ENCODE measurements at places on chromosomes 16 and 17.

- H3K36me3 ChIP-seq: no peaks in the 10 kb centered on the region
- DNase-seq: no peak
- H3K27ac ChIP-seq: no peak overlapping the region
- H3K4me3 ChIP-seq: no peak overlapping the region
- no peaks in the 10 kb centered on the region for H3K27me3 ChIP-seq
Observed at GRCh38 chr16:63695347-63695746, 1426.5 kb downstream of the CDH11 start.

DNA sequence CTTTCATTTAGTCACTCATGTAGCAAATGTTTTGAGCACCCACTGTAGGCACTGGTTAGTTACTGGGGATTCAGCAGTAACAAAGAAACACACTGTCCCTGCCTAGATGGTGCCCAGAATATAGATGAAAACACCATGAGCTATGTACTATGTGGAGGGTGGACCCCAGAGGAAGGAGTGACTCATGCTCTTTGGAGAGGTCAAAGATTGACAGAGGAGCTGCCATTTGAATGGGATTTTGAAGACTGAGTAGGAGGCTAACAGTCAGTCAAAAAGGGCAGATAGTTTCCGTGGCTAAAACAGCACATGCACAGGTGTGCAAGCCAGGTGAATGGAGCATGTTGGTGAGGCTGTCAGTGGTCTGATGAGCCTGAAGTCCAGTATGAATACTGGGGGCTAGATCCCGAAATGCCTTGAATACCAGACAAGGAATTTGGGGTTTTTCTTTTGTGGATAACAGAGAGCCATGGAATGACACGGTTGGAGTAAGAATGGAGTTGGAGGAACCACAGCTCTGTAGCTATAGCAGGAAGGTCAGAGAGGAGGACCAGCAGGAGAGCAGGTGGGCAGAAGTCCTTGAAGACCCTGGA is 6.1 kb downstream of the IL21R start:
- no peaks in the 10 kb centered on the region for H3K27me3 ChIP-seq
- H3K27ac ChIP-seq: no peak overlapping the region
- no peaks in the 10 kb centered on the region for H3K4me1 ChIP-seq
- no peak overlapping the region for H3K4me3 ChIP-seq
- no peak for DNase-seq
- H3K36me3 ChIP-seq: no peaks in the 10 kb centered on the region

DNA sequence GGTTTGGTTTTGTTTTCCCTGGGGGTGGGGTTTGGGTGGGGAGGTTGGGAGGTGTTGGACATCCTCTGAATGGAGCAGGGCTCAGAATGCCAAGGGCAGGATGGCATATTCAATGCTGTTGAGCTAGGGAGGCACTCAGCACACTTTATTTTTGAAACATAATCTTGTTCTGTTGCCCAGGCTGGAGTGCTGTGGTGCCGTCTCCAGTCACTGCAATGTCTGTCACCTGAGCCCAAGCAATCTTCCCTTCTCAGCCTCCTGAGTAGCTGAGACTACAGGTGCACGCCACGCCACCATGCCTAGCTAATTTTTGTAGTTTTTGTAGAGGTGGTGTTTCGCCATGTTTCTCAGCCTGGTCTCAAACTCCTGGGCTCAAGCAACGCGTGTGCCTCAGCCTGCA is 186.1 kb downstream of the RPTOR start:
- H3K27ac ChIP-seq: no peak overlapping the region
- peaks cover 8% of the 10 kb centered on the region for H3K36me3 ChIP-seq
- no peak overlapping the region for H3K4me3 ChIP-seq
- no peak for DNase-seq
- H3K4me1 ChIP-seq: peaks cover 9% of the 10 kb centered on the region
- no peaks in the 10 kb centered on the region for H3K27me3 ChIP-seq

- H3K27ac ChIP-seq: no peak overlapping the region
- no peaks in the 10 kb centered on the region for H3K27me3 ChIP-seq
- H3K4me3 ChIP-seq: no peak overlapping the region
- DNase-seq: no peak
- no peaks in the 10 kb centered on the region for H3K4me1 ChIP-seq
Observed at GRCh38 chr17:70956726-70957125, 787.4 kb downstream of the KCNJ2 start.

GRCh38 chr17:49210158-49211029 is at the start of the genes ABI3 and GNGT2:
Gene ABI3, plus strand, starts transcription at chr17:49210707. Its CDS starts 18 bp downstream, at chr17:49210725.
Gene GNGT2, minus strand, starts transcription at chr17:49210574. Its CDS starts 3,152 bp downstream, at chr17:49207422.
- DNase-seq: no peak
- no peaks in the 10 kb centered on the region for H3K27me3 ChIP-seq
- no peaks in the 10 kb centered on the region for H3K4me1 ChIP-seq

All from right atrium auricular region (tissue), 2 donors.